Stimulated activated CD4-positive, alpha-beta T cell treated with anti-CD3 and anti-CD28 coated beads, Interleukin-1b, Interleukin-23, amount 100 ng/mL, for 4 hours (primary cell): ENCODE measurements at places on chromosomes 5 and 9.

GRCh38 chr5:145681216-145681615 lies 153.9 kb downstream of the PRELID2 start:
- no peak for DNase-seq

GRCh38 chr9:101446732-101447131 lies 11.2 kb upstream of the ALDOB start:
- DNase-seq, result no peak

DNA sequence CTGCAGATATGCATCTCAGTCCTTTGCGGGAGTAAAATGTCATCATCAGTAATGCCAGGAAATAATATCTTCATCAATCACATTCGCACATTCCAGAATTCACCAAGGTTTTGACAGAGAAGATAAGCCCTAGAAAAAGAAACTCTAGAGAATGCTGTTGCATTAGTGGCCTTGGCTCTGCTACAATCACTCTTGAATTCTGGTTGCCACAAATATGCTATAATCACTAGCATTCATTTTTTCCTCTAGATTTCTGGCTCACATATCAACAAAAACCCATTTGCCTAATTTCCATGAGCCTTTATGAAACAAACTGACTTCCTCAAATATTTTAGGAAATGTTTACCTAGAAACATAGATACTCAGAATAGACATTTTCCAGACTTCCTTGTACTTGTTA lies 653.4 kb downstream of the ANXA1 start:
- DNase-seq, result no peak

DNA sequence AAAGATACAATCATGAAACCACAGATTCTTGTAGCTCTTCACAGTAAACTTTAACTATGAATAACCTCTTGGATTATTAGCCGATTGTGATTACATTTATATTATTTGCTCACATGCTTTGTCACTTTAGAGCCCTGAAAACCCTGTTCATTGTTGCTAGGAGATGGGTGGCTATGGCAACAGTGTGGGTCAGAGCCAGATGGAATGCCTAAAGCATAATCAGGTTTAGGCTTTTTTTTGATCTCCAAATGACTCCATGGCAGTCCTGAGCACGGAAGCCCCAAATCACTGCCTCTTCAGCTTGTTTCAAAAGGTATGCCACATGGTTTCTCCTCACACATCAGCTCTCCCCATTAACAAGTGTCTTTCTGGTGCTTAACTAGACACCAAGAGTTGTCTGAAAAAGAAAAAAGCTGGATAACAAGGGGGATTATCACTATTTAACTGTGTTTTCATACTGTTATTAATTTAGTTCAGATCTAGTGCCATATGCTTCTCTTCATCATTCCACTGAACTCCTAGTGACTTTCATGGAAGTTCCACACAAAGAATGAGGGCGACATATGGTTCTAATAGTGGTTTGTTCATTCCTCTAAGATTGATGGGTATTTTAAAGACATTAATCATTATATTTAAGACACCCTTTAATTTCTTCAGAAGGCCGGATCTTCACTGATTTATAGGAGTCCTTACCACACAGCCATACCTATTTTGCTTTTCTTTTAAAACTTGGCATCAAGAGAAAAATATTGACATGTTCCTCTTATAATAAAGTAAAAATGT lies 88.8 kb upstream of the PAM start:
- no peak for DNase-seq

GRCh38 chr9:129282731-129283211 lies 104.7 kb upstream of the IER5L start:
- DNase-seq, result no peak

DNA sequence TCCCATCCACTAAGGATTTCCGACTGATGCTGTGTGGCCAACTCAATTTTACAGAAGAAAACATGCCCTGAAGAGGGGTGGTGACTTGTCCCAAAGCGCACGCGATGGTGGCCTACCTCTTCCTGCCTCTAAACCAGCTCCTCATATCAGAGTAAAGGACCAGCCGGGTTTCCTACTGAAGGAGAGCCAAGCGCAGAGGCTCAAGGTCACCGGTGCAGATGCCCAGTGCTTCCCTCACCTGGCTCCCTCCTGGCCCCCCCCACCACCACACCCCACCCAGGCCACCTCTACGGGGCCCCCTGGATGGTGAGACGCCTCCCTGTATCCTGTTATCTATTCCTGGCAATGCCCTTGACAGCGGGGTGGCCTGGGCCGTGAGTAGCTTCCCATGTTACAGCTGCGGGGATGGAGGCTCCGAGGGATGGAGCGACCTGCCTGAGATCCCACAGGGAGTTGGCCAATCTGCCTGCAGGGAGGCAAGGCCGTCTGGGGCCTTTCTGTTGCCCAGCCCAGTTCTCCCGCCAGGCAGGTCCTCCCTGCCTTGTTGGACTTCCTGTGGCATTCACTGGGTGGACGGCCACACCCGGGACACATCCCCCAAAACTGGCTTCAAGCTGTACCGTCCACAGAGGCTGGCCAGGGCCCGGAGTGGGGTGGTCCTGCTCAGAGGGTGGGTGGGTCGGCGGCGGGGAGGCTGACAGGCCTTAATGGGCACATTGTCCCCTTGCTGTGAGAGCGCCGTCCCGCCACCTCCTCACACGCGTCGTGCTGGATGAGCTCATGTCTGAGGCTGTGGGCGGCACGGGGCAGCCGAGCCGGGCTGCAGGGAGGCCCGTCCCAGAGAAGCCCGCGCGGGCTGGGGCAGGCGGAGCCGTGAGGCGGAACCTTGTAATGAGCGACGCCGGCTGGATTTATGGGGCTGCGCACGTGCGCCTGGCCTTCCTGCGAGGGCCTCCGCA lies 72.5 kb downstream of the MACROH2A1 start:
- no peak for DNase-seq

- no peak for DNase-seq
Observed at GRCh38 chr5:16897284-16897704, 38.8 kb downstream of the MYO10 start.

DNA sequence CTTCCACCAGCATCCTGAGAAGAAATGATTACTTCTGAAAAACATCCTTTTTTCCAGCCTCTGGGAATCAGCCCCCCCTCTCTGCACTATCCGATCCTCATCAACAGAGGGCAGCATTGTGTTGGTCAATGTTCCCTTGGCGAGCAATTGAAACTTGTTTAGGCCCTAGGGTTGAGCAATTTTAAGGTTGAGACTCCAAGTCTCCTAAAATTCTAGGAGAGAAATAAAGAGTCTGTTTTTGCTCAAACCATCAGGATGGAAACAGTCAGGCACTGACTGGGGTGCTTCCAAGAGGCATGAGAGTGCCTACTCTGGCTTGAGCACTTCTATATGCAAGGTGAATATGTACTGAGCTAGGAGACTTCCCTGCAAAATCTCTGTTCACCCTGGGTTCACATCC lies 12.4 kb upstream of the CYFIP2 start:
- no peak for DNase-seq

DNA sequence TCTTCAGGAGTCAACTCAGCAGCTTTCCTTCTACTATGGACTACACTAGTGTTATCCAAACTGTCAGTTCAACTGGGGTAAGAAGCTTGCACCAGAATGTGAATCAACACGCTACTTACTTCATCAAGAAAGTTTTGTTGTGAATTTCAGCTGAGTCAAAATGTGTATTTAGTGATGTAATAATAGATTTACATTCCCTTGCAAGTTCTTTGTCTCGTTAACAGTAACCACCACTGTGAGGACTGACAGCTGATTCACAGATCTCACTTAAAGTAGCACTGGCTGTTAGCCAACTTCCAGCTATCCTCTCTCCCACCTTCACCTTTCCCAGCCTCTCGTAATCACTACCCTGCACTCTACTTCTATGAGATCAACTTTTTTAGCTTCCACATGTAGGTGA lies 445.3 kb downstream of the NTRK2 start:
- no peak for DNase-seq

- no peak for DNase-seq
Observed at GRCh38 chr9:38286357-38286756, 106.1 kb upstream of the ALDH1B1 start.

- DNase-seq, result no peak
Observed at GRCh38 chr9:124611106-124611505, 103.9 kb upstream of the NR5A1 start.

GRCh38 chr9:129081388-129081904 lies 535 bp downstream of the DOLPP1 start:
- no peak for DNase-seq

DNA sequence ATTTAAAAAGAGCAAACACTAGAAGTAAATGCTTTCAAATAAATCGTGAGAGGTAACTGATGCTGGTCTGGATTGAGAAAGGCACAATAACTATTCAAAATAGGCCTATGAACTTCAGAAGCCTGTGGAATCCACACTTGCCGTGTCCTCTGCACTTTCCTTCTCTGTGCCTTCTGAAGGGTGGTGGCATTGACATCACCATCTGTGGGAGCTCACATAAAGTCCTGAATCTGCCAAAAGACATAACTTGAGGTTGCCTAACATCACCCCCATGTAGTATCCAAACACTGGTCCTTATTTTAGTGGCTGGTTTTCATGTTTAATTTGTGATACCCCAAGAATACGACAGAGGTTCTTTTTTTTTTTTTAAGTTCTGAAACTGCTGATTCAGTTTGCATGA lies 59.8 kb downstream of the IRF1 start:
- DNase-seq, result no peak

GRCh38 chr5:170287532-170287931 lies 10.0 kb downstream of the LCP2 start:
- DNase-seq, result no peak

DNA sequence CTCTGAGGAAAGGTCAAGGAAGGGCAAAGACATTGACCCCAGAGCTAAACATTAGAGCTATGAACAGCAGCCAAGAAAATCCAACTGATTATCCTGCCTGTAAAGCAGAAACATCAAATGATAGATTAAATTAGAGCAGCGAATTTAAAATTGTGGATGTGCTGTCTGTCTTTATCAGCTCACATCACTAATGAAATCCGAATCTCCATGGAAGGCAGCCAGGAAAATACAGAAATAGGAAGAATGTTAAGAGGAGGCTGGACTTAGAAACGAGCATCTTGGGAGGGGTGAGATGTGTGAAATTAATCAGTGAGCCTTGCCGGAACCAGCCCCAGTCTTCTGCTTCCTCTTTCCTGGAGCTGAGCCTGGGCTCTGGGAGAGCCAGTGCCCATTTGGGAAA lies 191.0 kb downstream of the PJA2 start:
- DNase-seq, result no peak

DNA sequence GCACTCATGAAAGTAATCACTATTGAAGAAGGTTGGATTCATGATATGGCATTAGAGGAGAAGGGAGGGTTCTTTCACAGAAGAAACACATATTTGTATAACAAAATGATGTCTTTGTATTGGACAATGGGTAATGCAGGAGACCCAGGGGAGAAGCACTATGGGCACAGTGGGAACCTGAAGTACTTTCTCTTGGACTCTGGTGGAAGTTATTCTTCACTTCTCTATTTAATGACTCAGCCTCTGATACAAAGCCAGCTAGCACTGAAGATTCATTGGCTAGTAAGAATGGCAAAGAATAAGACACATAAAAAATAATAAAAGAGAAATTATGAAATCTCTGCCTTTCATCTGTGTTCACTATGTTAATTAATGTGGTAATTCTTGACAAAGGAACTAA lies 149.9 kb upstream of the PRR16 start:
- no peak for DNase-seq

DNA sequence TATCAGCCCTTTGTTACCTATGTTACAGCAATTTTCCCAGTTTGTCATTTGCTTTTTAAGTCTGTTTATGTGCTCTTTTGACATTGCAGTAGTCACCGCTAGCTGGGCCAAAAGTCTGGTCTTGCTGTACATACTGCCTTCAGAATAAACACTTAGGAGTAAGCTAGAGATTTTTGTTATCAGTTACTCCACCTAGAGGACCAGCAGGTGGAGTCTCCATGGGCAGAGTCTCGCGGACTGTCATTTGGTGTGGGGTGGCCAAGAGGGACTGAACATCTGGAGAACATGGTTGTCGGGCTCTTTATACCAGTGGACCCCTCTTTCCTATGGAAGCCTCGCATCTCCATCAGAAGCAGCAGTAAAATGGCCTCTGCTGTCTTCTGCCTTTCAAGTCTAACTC lies 10.8 kb upstream of the MGAT1 start:
- DNase-seq, result no peak

DNA sequence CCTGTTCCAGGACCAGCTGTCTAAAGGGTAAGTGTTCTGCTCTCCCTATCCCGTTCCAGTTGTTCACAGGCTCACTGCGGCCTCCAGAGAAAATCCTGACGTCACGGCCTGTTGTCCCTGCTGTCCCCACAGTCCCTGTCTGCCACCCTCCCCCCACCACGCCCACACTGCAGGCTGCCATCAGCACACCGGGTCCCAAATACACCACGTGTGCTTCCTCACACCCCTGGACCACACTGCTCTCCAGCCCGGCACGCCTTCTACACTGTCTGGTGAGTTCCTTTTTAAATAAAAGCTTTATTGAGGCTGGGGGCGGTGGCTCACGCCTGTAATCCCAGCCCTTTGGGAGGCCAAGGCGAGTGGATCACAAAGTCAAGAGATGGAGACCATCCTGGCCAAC lies 88.3 kb upstream of the RUFY1 start:
- DNase-seq, result no peak

DNA sequence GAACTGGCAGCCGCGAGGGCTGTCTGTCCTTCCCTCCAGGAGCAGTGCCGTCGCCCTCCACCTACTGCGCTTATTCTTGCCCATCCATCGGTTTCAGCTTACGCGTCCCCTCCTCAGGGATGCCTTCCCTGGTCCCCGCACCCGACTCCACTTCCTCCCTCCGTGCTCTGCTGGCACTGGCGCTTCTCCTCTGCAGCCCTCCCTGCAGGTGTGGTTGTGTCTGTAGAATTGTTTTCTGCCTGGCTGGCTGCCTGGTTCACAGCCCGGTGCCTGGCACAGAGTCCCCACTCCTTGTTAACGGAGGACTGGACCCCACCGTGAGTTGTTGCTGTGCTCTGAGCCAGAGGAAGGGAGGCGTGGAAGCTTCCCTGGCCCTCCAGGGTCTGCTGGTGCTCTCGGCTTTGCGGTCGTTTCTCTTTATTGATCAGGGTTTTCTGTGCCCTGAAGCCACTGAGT lies 5.7 kb downstream of the NTMT1 start:
- DNase-seq, result no peak

GRCh38 chr5:132788990-132789886 lies 12.2 kb upstream of the SEPTIN8 start:
- no peak for DNase-seq

GRCh38 chr5:26572480-26572879 lies 465.9 kb downstream of the CDH9 start:
- no peak for DNase-seq
